ENCODE measurements at places on chromosomes 16 and 17. TPM values are rescaled to one million over a fixed set of nuclear protein-coding genes. Genes with fewer than 3 reads are reported as not detected.
A peak's percentile ranks its signal among the peaks of the same experiment; 100 is the strongest.

The MAP3K14 gene
- 2.3 TPM for total RNA-seq

DNA sequence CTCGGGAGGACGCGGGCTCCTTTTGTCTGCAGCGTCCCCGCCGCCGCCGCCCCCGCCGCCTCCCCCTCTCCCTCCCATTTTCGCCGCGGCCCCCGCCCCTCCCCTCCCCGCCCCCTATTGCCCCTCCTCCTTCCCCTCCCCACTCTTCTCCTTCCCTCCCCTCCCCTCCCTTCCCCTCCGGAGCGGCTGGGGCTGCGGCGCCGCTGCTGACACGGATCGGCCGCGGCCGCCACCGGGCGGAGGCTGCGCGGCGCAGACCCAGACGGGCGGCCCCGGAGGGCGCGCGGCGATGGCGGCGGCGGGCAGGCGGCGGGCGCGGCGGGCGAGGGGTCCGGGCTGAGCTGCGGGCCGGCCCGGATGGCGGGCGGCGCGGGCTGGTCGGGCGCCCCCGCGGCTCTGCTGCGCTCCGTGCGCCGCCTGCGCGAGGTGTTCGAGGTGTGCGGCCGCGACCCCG is at the start of gene RAB11FIP4:
Gene RAB11FIP4, plus strand, starts transcription at position 180 of the 454 bp plus-strand sequence. Its CDS starts 178 bp downstream, at position 358.
- ATAC-seq, result peak; percentile 74

GRCh38 chr17:29592850-29593551 is at the start of gene ANKRD13B:
Gene ANKRD13B (plus strand): TSS chr17:29593132. CDS start chr17:29593622, 490 bp downstream.
- ATAC-seq, result peak; percentile 20

GRCh38 chr17:58541249-58541648 is 26.8 kb upstream of the MTMR4 start:
- ATAC-seq, result no peak

The KRTAP4-3 gene
- not detected for total RNA-seq

DNA sequence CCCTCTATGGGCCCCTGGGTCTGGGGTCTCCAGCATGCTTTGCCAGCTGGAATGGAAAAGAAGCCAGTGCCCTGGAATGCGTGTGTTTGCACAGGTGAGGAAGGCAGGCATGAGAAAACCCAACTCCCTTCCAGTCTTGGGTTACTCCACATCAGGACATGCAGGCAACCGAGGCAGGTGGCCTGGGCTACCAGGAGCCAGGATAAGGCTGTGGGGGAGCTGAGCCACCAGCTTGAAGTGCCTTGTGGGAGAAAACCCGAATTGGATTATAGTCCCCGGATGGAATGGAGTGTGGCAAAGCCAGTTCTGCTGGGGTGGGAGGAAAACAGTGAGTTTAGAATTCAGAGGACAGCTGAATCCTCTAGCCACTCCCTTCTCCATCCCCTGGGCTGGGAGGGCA is 7.2 kb downstream of the SRCIN1 start:
- ATAC-seq, result peak; percentile 44

The ZC3H7A gene
- 46.1 TPM for total RNA-seq

GRCh38 chr17:34633351-34633750 is 54.0 kb downstream of the TMEM132E start:
- no peak for ATAC-seq

DNA sequence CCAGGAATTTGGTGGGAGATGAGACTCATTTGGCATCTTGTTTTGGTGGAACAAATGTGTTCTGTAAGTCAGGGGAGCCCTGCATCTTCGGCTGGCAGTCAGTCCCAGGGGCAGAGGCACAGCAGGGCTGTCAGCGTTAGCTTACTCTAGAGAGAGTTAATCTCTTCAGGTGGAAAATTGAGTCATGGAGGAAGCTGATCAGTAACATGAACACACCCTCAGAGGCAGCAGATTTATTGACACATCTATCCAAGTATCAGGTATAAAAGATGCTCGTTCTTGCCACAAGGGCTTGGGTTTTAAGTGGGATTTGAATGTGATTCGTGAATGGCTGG is 55.2 kb downstream of the EPN2 start:
- no peak for ATAC-seq

The FA2H gene
- total RNA-seq, result 3.1 TPM

DNA sequence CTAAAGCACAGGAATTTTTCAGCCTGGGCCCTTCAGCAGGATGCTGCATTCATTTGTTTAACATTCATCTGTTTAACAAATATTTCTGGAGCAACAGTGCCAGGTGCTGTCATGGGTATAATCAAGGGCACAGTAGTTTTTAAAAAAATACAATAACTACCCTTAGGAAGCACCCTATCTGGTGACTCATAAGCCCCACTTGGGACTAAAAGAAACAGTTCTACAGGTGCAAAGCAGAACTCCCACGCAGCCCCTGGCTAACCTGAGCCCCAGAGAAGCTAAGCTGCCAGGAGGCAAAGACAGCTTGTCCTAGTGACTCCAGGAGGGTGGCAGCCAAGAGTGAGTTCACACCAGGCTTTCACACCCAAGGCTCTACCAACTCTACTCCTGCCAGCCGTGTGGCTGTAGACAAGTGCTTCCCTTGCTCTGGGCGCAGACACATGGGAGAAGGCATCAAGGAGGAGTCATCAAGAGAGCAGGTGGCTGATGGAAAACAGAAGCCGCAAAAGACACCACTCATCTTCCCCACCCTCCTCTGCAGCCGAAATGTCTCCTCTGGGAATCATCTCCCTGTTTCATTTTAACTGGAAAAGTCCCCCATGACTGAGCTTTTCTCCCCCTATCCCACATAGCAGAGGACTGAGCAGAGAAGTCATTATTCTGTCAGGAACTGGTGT is 14.4 kb downstream of the CUEDC1 start:
- no peak for ATAC-seq

GRCh38 chr16:27786221-27786922 is 236.4 kb downstream of the KATNIP start:
- peak; percentile 60 for ATAC-seq

The KRT40 gene
- total RNA-seq, result not detected

- peak; percentile 24 for ATAC-seq
These were observed 477.5 kb downstream of the WWOX start for GRCh38 chr16:78576941-78577340.

The CRISPLD2 gene
- 2.4 TPM for total RNA-seq

The ZNF287 gene
- 6.7 TPM for total RNA-seq

- no peak for ATAC-seq
These were observed 500.2 kb downstream of the CDH11 start for GRCh38 chr16:64621616-64622015.

GRCh38 chr16:57314161-57314785 is 29.8 kb upstream of the PLLP start:
- no peak for ATAC-seq

- no peak for ATAC-seq
These were observed 325.9 kb downstream of the SOX9 start for GRCh38 chr17:72446525-72447250.

DNA sequence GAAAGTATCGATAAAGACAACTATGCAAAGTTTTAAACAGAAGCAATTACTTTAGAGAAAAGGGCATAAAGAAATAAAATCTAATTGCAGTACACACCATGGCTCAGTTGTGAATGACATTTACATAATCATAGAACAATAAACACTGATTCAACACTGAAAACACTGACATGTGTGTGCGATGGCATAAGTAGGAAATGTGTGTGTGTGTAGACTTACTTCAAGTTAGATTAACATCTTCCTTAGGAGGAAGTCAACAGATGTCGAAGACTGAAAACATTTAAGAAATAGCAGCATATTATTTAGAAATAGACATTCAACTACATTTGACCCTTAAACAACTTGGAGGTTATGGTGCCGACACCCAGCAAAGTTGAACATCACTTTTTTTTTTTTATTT is 172.4 kb downstream of the STX8 start:
- no peak for ATAC-seq

DNA sequence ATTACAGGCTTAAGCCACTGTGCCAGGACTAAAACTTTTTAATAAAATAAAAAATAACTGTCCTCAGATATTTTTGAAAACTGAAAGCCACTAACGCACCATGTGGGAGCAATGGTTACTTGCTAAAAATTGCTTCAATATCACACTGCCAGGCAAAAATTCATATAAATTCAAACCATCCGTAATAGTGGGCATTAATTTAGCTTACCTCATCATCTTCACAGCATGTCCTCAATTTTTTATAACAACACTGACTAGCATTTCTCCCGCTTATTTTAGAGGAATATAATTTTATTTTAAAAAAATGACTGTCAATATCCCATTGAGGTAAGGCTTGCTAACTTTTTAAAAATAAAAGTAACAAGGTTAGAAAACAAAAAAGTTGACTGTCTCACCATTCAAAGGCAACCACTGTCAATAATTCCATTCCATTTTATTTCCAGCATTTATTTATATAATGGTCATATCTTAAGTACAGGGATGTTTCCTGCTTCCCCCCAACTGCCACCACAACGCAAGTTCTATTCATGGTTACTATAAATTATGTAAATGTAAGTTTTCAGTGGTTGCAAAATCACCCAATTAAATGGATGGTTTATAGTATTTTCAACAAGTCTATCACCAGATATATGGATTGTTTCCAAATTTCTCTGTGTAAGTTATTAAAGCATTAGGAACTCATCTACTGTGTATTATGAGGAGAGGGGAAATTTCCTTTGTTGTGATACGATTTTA is 25.4 kb downstream of the GSPT1 start:
- no peak for ATAC-seq

GRCh38 chr16:20268409-20268808 is 58.9 kb downstream of the GP2 start:
- no peak for ATAC-seq

DNA sequence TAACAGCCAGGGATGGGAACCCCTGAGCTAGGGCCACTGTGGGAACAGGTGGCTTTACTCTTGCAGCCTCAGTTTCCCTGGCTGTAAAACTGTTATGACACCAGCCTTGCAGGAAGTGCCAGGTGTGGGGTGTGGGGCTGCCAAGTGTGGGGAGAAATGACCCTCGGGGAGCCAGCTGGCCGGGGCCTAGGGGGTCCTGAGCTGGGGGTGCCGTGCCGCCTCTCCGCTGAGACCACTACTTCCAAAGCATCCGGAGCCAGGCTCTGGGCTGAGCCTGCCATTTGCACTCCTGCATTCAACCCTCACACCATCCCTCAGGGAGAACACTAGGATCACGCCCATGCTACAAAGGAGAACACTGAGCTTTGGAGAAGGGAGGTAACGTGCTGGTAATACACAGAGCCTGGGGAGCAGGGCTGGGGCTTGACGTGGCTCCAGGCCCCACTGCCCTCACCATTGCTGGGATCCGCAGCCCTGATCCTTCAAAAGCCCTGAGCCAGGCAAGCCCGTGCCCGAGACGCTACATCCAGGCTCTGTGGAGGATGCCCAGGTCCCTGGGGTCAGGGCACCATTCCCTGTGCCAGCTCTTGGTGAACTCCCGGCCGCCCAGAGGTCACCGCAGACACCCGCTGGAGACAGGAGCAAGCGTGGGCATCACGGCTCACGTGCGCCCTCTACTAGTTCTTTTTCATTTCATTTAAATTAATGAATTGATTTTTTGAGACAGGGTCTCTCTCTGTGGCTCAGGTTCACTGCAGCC is 28.8 kb upstream of the GINS2 start:
- ATAC-seq, result peak; percentile 67

- ATAC-seq, result no peak
These were observed 17.7 kb downstream of the CDIP1 start for GRCh38 chr16:4520913-4521312.

DNA sequence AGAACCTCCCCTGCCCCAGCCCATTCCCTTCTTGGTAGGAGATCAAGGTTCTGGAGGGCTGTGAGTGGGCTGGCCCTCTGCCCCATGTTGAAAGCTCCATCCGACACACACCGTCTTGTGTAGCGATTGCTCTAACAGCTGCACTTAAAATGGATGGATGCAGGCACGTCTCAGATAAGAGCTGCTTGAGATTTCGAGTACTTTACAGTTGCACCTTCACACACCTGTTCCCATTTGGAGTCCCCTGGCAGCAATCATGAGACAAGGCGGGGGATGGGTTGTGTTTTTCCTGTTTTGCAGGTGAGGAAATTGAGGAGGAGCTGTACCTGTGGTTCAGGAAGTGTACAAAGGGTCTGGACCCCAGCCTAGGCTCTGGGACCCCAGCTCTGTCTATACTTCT is 25.6 kb upstream of the TAC4 start:
- no peak for ATAC-seq

The CASKIN1 gene
- total RNA-seq, result 1.8 TPM

DNA sequence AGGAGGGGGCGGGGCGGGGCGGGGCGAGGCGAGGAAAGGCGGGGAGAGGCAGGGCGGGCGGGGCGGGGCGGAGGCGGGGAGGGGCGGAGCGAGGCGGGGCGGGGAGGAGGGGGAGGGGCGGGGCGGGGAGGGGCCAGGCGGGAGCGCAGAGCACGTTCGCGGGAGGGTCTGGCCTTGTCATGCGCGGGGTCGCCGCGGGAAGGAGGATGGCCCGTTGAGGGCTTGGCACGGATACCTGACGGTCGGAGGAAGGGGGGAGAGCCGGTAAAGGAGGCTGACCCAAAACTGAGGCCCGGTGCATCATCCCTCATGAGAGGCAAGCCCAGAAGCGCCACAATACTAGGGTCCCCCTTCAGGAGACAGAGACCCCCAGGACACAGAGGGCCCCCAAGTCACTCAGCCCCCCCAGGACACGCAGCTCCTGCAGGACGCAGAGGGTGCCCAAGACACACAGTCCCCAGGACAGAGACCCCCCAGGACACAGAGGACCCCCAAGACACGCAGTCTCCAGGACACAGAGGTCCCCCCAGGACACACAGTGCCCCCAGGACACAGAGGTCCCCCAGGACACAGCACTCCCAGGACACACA is 593 bp upstream of the WDR45B start:
- peak; percentile 43 for ATAC-seq

- peak; percentile 68 for ATAC-seq
These were observed 2.9 kb downstream of the CTRL start for GRCh38 chr16:67928561-67929364.

- no peak for ATAC-seq
These were observed 49.2 kb upstream of the HS3ST2 start for GRCh38 chr16:22764662-22765327.

DNA sequence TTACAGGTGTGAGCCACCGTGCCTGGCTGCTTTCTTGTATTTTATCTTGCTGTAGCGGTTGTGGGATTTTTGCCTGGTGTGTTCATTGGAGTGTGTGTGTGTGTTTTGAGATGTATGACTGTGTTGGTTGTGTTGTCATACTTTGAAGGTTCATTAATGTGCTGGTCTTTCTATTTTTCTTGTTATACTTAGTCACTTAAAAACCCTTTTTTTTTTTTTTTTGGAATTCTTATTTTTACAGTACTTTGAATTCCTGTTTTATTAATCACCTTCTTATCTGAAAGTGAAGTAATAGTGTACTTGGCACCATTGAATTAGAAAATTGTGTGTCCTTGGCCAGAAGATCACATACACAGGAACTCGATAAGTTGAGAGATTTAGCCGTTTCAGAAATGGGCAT is 30.2 kb downstream of the TENT4B start:
- ATAC-seq, result no peak

DNA sequence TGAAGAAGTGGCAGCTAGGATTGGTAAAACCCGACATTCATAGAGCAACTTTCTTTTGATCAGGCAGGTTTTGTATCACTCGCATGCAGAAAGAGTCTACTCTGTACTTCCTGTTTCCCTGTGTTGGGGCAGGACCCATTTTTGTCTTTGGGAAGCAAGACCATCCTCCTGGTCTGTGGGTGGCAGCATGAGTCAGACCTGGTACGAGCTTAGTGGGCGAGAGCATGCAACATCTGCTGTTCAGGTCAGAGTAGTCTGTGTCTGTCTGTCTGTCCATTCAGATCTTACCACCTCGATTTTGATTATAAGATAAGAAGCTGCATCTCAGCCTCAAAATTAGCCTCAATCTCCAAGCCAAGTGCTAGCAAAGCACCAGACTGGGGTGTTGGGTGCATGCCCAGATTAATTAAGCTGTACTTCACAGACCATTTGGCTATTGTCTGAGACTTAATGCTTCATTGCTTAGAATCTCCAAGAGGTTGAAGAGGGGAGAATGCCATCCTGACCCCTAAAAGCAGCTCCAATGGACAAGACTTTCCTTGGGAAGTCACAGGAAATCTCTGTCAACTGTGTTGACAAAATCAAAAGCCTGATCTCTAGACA is 110.9 kb downstream of the XYLT1 start:
- ATAC-seq, result no peak

The WNT9B gene
- total RNA-seq, result 0.21 TPM

Data from motor neuron (in vitro differentiated cells).